ENCODE measurements at places on chromosomes 7 and 10.

DNA sequence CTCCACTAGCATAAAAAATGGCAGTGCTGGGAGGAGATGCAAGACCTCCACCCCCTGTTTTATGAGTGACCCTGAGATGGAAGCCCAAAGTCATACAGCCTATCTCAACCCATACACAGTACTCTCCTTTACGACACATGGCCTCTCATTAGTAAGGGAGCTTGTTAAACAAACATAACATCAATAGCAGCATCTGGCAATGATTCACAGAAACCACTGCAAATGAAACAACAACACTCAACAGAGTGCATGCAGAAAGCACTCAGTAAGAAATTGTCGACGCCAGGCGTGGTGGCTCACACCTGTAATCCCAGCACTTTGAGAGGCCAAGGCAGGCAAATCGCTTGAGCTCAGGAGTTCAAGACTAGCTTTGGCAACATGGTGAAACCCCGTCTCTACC lies 27.5 kb upstream of the FIGNL1 start:
- no peak for DNase-seq

- no peak for DNase-seq
These were observed 26.8 kb downstream of the GAD2 start for GRCh38 chr10:26243351-26243720.

GRCh38 chr10:2949948-2950354 lies 117.4 kb upstream of the PFKP start:
- DNase-seq, result no peak

DNA sequence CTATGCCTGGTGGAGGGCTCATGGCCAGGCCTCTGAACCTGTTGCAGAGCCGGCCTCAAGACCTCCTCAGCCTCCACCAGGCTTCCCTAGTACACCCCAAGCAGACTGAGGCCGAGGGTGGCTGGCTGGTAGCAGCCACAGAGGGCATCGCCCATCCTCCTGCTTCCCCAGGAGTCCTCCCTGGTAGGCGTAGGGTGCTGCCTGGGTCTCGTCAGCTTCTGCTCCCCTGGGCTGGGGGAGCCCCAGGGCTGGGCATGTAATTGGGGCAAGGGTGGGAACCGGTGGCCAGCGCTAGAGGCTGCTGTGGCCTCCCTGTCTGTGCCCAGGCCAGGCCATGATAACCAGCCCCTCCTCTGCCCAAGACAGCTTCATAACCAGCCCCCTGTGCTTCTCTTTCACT lies 32.6 kb downstream of the TBATA start:
- DNase-seq, result no peak

GRCh38 chr10:60397792-60398191 lies 8.1 kb upstream of the ANK3 start:
- DNase-seq, result no peak

GRCh38 chr10:91077549-91078071 lies 142.9 kb upstream of the PCGF5 start:
- DNase-seq, result no peak

- no peak for DNase-seq
These were observed 139.0 kb downstream of the LRRN3 start for GRCh38 chr7:111229916-111230315.

GRCh38 chr10:119498889-119499676 lies 43.4 kb downstream of the RGS10 start:
- no peak for DNase-seq

DNA sequence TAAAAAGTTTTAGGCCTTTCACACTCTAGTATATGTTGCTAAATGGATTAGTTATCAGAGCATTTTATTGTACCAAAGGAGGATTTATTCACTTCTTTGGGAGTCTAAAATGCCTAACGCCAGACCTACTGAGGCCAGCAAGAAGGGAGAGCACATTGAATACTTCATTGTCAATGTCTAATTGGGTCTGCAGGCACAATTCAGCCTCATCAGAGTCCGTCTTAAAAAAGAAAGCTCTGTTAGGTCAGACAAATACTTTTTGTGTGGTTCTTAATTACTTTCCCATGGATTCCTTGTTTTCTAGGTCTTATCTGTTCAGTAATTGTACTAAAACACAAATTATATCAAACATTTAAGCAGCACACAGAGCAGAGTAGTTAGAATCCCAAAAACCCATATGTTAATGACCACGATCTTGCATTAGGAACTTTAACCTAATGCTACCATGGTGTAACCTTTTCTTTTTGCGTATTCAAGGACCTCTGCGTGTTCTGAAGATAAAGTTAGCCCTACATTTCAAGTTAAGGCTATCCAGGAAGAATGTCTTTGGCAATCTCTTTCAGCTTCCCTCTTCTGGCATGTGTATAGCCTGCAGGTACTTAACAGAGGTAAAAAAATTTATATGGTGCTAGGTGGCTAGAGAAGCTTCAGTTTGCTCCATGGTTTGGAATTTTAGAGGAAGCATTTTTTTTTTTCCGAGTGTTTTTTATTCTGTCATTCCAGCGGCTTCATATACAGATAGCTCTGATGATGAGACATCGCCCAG lies 45.7 kb upstream of the STRIP2 start:
- no peak for DNase-seq

- DNase-seq, result no peak
These were observed 89.5 kb downstream of the PRKCQ start for GRCh38 chr10:6490614-6491013.

DNA sequence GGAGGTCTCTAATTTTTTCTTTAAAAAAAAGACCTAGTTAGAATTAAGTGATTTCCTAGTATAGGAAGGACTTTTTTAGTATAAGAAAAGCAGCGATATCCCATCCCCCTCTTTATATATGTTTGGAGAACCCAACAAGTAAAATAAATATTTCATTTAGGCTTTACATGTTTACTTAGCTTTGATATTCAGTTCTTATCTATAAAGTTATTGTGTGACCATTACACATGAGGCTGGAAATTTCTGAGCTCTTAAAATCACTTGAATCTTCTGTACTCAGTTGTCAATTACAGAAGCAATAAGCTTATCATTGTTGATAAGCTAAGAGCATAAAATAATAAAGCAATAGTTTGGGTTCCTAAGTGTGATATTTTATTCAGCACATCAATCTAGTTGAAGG lies 89.7 kb downstream of the AASS start:
- no peak for DNase-seq

DNA sequence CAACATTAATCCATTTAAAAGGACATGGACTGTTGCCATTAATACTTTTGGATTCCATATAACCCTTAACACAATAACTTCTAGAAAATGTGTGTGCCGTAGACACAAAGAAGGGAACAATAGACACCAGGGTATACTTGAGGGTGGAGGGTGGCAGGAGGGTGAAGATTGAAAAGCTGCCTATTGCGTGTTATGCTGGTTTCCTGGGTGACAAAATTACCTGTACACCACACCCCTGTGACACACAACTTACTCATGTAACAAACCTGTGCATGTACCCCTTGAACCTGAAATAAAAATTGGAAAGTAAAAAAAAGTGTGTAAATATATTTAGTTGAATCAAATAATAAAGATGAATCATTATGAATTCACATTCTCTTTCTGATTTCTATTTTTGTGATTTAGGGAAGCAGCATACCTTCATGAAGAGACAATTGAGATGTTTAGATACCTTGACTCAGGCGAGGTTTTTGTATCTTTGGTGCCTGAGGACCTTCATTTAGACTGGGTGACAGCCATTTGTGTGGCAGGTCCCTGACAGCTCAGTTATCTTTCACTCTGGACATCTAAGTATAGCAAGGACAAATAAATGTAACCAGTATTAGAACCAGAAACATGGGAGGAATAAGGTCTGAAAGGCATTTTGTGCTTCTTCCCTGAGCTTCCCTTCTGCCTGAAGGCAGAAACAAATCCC lies 28.7 kb downstream of the GIMAP8 start:
- DNase-seq, result no peak

DNA sequence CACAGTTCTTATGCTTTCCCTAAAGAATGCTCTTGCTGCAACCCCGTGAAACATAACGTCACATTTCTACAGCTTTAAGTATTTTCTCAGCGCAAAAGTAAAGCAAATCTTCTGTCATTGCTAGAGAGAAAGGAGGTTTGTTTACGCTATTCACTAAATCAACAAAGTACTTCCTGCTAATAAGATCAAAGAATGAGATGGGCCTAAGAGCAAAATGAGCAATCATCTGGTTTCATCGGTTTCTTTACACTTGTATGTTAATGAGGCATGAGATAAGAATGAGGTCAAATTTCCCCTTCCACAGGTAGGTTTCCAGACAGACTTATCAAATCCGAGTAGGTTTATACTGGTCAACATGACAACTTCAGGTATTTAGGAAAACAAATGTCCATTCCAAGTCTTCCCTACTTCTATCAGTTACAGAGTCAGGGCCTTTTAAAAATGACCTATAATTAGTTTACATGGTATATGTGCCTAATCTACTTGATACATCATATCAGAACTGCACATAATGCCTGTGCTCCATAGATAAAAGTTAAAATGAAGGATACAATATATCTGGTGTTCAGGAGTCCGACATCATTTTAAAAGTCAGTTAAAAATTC lies 8.4 kb downstream of the USP6NL start:
- DNase-seq, result no peak

DNA sequence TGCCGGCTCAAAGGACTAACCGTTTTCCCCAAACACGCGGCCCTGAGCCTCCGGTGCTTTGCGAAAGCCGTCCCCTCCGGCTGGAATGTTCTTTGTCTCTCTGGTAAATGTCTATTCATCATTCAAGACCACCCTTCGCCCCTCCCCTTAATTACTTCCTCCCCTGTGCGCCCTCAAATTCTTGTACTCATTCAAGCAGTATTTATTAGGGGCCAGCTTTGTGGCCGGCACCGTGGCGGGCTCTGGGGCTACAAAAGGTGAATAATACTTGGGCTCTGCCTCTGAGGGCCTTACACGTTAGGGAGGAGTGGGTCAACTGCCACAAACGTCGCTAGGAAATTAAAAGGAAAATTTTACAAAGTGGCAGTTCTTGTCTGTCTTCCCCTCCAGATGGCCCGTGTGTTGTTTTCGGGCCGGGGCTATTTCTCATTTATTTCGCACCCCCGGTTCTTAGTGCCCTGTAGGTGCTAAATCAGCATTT lies 1.5 kb upstream of the MEST start:
- no peak for DNase-seq

- no peak for DNase-seq
These were observed 46.6 kb downstream of the AGMO start for GRCh38 chr7:15515252-15515651.

- DNase-seq, result no peak
These were observed 41.1 kb downstream of the CXCL12 start for GRCh38 chr10:44343843-44344242.

DNA sequence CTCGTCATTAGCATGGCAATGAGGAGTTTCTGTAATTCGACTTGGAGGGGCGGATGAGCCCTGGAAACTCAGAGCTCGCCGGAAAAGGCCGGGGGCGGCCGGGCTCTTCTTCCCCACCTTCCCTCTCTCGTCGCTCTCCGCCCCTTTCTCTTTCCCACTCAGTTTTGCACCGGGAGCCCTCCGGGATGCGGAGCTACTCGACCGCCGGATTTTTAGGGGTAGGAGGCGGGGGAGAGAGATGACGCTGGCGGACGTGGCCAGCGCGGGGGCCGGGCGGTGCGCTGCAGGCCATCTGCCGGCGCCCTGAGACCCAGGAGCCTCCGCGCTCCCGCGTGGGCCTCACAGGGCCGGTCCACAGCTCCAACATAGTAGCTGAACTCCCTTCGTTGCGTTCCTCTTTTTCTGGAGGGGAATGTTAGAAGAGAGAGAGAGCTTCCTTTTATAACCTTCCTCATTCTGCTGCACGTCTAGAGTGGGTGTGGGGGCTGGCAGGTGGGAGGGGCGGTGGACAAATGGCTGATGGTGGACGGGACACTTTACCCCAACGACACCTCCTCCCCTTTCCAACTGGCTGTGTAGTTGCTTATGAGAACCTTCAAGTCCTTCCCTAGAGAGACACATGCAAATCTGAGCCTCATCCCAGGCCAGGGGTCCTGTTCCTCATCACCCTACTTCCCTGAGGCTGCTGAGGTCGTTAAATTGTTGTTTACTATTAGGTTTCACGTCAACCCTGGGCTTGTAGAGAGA lies 1.1 kb upstream of the HOXA1 start:
- no peak for DNase-seq

GRCh38 chr10:91340613-91341362 lies 69.4 kb upstream of the HECTD2 start:
- DNase-seq, result no peak

GRCh38 chr10:103849212-103849877 lies 6.0 kb downstream of the SH3PXD2A start:
- DNase-seq, result no peak

- no peak for DNase-seq
These were observed 36.0 kb downstream of the CLIP2 start for GRCh38 chr7:74325210-74325565.

DNA sequence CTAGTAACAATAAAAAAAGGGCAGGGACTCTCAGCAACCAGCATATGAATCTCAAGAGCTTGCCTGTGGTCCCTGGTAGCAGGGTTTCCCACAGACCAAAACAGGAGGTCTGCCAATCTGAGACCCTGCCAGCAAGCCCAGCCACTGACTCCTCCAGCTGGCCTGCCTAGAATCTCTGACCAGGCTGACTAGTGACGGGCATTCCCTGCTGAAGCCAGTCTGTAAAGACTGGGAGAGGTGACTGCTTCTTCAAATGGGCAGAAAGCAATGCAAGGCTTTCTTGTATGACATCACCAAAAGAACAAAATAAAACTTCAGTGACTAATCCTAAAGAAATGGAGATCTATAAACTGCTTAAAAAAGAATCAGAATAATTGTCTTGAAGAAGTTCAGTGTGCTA lies 249.4 kb downstream of the TCF7L2 start:
- DNase-seq, result no peak

DNA sequence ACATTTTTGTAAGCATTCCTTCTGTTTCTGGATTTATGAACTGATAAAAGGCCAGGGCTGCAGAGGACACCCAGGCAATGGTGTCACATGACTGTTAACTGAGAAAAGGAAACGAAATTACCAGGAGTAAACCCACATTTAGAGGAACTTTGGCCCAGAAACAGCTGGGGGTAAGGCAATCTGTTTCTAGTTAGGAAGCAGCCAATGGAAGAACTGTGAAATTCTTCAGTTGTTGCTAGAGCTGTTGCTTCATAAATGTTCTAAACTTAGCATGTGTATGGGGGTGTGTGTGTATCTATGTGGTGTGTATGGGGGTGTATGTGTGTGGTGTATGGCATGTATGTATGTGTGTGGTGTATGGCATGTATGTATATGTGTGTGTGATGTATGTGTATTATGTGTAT lies 11.8 kb upstream of the PDCD4 start:
- no peak for DNase-seq

DNA sequence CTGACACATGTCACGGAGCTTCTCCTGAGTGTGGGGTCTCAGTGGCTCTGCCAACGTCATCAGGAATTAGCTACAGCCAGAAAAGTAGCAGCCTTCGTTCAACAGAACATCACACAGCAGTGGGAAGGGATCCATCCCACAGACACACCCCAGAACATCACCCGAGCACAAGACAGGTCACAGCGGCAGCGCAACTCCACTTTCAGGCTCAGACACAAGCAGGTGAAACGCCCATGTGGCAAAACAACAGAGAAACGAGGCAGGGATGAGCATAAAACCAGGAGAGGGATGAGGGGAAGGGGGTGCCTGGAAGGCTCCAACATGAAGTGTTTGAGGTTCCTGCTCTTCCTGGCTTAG lies 44.8 kb downstream of the CAMK2B start:
- no peak for DNase-seq
